Mesothelial cell of epicardium (in vitro differentiated cells): ENCODE measurements at places on chromosomes 5 and 9. TPM values are rescaled to one million over a fixed set of nuclear protein-coding genes. Genes with fewer than 3 reads are reported as not detected.

DNA sequence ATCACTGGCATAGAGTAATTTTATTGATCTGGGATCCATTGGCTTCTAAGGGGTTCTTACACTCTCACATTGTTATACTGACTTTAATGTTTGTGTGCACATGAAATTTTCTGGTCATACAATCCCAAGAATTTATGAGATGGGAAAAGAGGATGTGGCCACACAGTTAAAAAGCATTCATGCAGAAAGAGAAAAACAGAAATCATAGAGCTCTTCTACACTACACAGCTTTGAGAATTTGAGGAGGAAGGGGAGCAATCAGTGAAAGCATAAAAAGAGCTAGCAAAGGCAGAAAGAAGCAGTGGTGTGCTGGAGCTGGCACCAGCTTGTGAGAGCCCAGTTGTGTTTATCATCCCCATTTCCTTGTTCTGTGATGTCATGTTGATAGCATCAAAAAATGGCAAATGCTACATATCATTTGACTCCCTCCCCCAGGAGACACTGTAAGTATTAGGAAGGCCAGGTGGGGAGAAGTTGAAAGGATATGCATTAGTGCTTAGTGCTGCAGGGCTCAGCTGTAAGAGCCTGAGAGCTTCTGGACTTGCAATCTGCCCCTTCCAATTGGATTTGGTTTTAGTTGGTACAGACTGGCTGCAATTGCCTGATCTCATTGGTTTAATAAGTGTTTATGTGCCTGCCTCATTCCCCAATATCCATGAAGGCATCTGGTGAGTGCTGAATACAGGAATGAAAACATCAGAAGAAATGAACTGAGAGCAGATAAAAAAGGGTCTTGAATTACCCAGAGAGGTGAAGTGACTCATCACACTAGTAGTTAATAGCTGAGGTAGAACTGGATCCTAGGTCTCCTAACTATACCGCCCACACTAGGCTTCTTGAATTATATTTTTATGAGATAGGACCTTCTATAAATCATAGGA is 30.9 kb downstream of the RHOBTB3 start:
- no peak for DNase-seq

Gene SPATA31E1
- 0.09 TPM in 1 of 3 replicates, not detected in the others for total RNA-seq

Gene MUSK
- 0.09 to 0.32 TPM in 2 of 3 replicates, not detected in the other for total RNA-seq

Gene C5orf58
- total RNA-seq: not detected in 3 replicates

DNA sequence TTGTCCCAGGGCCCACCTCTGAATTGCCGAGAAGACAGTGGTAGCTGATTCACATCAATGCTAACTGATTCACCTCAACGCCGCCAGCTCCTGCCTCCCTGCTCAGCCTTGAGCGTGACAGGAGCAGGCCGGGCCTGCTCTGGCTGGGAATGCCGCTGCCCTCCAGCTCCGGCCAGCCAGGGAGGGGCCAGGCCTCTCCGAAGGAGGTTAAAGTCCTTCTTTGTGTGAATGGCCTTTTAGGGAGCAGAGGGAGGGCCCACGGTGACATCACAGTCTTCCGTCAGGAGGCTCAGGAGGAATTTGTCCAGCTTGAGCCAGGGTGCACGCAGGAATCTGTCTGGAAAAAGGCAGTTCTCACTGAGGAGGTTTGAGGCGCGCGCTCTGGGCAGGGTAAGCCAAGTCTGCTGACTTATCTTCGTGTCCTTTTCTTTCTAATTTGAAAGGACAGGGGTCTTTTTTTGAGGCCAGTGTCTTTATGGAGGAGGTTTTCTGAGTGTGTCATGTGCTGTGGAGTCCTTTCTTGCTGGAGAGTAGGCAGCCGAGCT is 82.7 kb downstream of the C9orf152 start:
- peak; percentile 57 for DNase-seq

GRCh38 chr5:83408719-83409118 is 62.8 kb upstream of the VCAN start:
- DNase-seq: no peak

DNA sequence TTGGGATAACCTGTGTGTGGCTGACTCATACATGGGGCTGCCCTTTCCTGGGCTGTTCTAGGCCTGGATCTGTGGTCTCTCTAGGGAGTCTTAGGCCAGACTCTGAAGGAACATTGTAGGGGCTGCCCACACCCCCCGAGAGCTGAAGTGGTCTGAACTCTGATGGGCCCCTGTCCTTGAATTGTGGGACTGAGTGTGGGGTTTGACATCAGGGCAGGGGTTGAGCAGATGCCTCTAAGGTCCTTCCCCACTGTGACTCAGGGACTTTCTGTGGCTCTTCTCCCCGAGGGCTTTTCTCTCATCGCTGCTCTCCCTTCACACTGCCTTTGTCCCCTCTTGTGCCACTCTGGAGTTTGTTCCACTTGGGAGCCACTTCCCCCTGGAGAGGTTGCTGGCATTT is 215.0 kb downstream of the MELK start:
- DNase-seq: no peak

Gene PLAC8L1
- total RNA-seq: 2.3 to 4.2 TPM (median 2.6 TPM) in 3 replicates

Gene WWC1
- 29.9 to 35.1 TPM (median 32.8 TPM) in 3 replicates for total RNA-seq

GRCh38 chr9:127734247-127734746 is 797 bp downstream of the TOR2A start:
- no peak for DNase-seq

GRCh38 chr5:124685404-124685930 is 61.0 kb downstream of the ZNF608 start:
- DNase-seq: no peak

Gene BTNL8
- not detected in 3 replicates for total RNA-seq
